ENCODE measurements at places on chromosomes 2 and 18.

GRCh38 chr2:46663614-46664013 is 184.2 kb downstream of the TMEM247 start:
- DNase-seq = peak; percentile 18

DNA sequence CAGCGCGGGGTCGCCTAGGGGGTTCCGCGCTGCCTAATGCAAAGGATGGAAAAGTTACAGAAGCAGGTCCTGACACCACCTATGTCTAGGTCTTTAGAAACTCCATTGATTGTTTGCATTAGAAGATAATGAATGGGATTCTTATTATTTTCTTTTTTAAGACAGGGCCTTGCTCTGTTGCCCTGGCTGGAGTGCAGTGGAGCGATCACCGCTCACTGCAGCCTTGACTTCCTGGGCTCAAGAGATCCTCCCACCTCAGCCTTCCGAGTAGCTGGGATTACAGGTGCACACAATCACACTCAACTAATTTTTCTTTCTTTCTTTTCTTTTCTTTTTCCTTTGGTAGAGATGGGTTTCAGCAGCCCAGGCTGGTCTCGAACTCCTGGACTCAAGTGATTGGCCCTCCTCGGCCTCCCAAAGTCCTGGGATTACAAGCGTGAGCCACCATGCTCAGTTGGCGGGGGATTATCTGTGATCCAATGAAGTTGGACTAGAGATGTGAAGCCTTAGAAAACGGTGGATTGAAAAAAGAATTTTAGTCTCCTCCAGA is 761 bp upstream of the IDH1 start:
- no peak for DNase-seq

DNA sequence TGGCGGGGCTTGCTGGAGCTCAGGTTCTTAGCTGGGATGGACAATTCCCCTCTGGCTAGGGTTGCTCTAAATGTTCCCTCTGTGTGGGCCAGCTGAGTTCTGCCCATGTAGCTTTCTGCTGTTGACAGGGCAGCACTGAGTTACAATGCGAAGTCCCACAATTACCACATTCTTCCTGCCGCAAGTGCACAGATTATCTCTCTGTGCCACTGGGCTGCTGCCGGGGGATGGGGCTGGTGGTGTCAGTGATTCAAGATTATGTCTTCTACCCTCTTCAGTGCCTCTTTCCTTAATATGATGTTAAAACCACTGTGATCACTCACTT is 708.1 kb downstream of the SLC4A3 start:
- DNase-seq = no peak

GRCh38 chr2:43905371-43905803 is 66.6 kb downstream of the ABCG8 start:
- no peak for DNase-seq

GRCh38 chr2:18078216-18078615 is 199.7 kb downstream of the KCNS3 start:
- no peak for DNase-seq

DNA sequence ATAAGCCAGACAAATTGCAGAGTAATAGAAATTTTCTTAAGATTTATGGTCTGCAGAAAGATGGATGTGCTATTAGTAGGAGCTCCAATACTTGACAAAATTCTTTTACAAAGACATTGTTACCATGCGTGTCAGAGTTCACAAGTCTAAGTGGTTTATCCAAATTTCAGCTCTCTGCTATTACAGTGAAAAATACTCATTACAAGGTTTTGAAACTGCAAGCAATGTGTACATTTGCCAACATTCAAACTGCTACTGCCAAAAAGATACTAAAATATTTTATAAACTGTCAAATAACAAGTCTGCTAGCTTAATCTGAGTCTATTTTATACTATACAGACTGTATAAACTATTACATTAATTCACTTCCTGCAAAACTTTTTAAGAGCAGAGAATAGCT is 1341.5 kb upstream of the ACVR2A start:
- no peak for DNase-seq

DNA sequence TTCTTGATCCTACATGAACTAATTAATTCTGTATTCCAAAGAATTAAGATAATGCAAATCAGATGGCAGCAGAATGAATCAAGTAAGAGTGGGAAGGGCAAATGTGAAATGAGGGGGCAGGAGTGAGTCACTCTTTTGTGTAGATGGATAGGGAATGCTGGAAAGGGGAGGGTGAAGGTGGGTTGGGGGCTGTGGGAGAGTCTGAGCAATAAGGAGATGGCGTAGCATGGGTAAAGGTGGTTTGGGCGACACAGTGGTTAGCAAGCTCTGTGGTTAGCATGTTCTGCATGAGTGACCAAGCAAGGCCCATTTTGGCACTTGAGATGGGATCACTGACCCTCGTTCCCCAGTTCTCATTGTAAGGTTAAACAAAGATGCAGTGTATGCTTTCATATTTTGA is 20.4 kb downstream of the GPD2 start:
- no peak for DNase-seq

DNA sequence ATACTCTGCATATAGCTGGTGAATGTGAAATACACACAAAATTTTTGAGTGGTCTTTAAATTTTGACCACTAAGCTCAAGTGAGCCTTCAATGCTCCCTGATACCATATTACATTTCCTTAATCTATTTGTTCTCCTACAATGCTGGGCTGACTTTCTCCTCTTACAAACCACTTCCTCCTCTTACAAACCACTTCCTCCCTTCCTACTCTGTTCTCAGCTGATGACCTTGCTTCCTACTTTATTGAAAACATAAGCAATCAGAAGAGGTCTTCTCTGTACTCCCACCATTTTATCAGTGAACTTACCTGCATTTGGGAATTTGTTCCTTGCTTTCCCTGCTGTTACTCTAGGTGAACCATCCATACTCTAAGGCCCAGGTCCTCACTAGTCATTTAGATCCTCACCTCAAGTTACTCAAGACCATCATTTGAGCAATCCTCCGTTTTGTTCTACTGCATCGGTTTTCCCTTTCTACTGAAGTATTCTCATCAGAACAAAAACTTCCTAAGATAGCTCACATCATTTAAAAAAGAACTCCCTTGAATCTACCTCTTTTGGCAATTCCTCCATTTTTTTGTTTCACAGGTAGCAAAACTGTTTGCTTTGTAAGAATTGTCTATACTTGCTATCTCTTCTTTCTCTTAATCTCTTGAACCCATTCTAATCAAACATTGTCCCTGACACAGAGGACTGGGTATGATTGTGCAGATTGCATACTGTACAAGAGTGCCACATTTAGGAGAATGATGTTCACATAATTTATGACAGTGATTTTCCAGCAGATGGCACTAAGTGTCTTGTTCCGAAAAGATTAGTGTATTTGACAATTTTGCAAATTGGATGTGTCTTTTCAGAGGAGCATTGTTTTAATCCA is 96.5 kb downstream of the EPB41L5 start:
- peak; percentile 35 for DNase-seq

GRCh38 chr2:100423631-100424030 is 6.2 kb upstream of the CHST10 start:
- peak; percentile 35 for DNase-seq

DNA sequence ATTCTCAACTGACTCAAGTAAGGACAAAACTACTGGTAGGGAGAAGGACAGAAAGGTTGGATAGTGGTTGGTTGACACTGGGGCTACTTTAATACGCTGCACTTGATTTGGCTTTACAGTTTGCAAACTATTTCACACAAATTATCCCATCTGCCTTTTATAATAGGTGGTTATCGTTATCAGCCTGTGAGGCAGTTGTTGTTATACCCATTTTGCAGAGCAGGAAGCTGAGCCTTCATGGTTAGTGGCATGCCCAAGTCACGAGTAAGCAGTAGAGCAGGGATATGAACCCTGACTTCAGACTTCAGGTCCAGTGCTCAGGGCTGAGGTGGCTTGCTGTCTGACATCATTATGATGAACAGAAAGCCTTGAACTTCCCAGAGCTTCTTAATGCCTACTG is 5.3 kb downstream of the CTIF start:
- DNase-seq = no peak

GRCh38 chr2:123648016-123648415 is 377.1 kb upstream of the CNTNAP5 start:
- DNase-seq = no peak

- DNase-seq = no peak
Observed at GRCh38 chr18:9619545-9619944, 5.2 kb upstream of the PPP4R1 start.

- no peak for DNase-seq
Observed at GRCh38 chr18:58339890-58340289, 289.0 kb downstream of the ALPK2 start.

- DNase-seq = peak; percentile 75
Observed at GRCh38 chr2:8794923-8795825, 42.2 kb downstream of the KIDINS220 start.

- no peak for DNase-seq
Observed at GRCh38 chr2:162919111-162919510, 80.5 kb upstream of the KCNH7 start.

- DNase-seq = no peak
Observed at GRCh38 chr2:179141206-179141605, 91.3 kb upstream of the CCDC141 start.

DNA sequence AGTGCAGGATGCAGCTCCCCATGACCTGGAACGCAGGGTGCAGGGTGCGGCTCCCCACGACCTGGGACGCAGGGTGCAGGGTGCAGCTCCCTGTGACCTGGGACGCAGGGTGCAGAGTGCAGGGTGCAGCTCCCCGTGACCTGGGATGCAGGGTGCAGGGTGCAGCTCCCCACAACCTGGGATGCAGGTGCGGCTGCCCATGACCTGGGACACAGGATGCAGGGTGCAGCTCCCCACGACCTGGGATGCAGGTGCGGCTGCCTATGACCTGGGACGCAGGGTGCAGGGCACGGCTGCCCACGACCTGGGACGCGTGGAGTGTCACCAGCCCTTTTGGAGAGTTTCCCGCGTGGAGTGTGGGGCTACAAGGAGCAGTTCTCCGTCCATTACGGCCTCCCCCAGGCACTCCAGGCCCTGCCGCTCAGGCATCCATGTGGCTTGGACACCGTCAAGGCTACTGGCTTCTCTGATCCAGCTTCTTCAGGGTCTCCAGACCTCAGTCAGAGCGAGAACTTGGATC is 38.7 kb downstream of the PXDN start:
- DNase-seq = no peak

GRCh38 chr2:133768256-133768655 is 200.0 kb upstream of the NCKAP5 start:
- DNase-seq = no peak

- DNase-seq = no peak
Observed at GRCh38 chr2:13876491-13877037, 756.0 kb upstream of the LRATD1 start.

DNA sequence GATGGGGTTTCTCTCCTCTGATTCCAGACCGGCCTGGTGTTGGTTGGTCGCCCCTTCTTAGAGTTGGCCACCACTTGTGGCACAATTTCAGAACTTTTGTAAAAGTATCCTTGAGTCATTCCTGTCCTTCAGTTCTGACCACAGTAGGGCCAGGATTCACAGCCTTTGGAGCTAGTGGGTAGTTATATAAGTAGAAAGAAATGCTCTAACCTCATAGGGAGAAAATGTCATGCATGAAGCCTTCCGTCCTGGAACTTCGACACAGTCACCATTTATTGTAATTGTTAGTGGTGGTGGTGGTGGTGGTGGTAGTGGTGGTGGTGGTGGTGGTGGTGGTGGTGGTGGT is 65.4 kb downstream of the EPAS1 start:
- no peak for DNase-seq

DNA sequence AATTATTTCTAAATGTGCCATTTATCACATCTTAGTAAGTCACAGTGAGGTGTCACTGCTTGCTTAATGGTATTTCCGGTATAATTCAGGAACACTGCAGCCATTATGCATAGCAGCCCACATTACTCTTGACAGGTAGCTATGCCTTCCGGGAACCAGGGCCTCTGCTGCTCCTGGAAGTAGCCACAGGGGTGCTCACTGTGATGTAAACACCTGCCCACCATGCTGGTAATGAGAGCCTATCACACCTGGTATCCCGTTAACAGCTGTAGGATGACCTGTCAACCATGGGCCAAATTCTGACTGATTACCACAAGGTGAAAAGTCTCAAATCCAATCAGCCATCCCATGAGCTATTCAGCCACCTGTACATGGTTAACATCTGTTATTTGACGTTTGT is 647.0 kb upstream of the NXPH2 start:
- DNase-seq = no peak

DNA sequence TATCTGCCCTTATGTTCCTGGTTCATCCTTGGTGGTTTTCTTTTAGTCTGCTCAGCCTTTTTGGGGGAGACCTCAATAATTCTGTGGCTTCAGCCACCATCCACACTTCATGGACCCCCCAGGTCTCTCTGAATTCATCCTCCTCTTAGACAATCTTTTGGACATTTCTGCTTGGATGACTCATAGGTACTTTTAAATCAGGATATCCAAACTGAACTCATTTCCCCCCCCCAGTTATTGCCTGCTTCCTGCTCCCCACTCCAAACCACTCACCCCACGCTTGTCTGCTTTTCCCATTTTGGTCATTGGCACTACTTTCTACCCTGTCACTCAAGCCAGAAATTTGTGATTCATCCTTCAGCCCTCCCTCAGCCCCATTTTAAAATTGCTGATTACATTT is 78.5 kb downstream of the TANC1 start:
- DNase-seq = peak; percentile 36

DNA sequence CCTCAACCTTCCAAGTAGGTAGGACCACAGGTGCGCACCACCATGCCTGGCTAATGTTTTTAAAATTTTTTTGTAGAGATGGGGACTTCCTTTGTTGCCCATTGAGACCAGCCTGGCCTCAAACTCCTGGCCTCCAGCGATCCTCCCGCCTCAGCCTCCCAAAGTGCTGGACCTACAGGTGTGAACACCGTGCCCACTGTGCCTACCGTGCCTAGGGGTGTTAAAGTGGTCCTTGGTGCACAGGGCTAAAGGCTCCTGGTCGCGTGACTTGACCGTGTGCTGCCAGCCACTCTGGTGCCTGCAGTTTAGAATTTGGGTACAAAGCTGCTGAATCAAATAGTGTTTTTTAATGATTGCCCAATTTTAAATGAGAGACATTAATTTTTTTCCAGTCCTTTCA is 51.0 kb upstream of the KCNG2 start:
- DNase-seq = no peak

GRCh38 chr18:39523281-39523680 is 1957.7 kb upstream of the CELF4 start:
- DNase-seq = peak; percentile 22

- no peak for DNase-seq
Observed at GRCh38 chr2:23312996-23313606, 71.9 kb upstream of the KLHL29 start.

GRCh38 chr2:12269041-12269972 is 447.4 kb upstream of the TRIB2 start:
- no peak for DNase-seq

DNA sequence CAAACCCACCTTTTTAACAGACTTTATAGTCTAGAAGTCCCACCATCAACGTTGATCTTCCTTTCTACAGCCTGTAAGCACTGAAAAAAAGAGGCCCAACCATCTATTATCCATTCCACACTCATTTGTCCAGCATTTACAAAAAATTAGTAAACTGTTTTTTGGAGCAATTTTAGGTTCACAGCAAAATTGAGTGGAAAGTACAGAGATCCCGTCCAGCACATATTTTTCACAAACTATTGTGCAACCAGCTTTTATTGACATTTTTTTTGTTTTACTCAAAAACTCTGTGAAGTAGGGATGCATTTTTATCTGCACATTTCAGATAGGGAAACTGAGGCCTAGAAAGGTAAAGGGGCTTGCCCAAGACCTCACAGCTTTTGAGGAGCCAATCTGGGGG is 68.6 kb downstream of the TNP1 start:
- no peak for DNase-seq

Measured in AG08395 (cell line).